ENCODE measurements at places on chromosomes 6 and 20.

- no peak for DNase-seq
Observed at GRCh38 chr6:117985916-117986315, 78.9 kb downstream of the SLC35F1 start.

DNA sequence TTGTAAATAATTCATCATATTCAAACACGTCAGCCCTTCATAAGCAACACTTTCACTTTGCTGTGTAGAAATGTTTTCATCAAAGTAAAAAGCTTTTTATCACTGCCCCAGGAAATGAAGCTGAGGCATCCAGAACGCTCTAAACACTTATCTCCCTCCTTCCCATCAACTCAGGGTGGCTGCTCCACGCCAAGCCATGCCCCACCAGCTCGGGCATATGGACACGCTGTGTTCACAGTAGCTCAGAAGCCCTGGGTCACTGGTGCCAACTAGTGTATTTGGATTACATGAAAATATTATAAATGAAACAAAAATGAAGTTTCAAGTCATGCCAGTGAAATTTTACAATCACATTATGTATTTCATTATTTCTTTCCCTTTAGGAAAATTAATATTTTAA, 10.3 kb downstream of the PDE10A start:
- DNase-seq: no peak

GRCh38 chr20:53071833-53072232, 99.7 kb downstream of the TSHZ2 start:
- no peak for DNase-seq

GRCh38 chr20:64077094-64077493, 2.2 kb downstream of the RGS19 start:
- no peak for DNase-seq

DNA sequence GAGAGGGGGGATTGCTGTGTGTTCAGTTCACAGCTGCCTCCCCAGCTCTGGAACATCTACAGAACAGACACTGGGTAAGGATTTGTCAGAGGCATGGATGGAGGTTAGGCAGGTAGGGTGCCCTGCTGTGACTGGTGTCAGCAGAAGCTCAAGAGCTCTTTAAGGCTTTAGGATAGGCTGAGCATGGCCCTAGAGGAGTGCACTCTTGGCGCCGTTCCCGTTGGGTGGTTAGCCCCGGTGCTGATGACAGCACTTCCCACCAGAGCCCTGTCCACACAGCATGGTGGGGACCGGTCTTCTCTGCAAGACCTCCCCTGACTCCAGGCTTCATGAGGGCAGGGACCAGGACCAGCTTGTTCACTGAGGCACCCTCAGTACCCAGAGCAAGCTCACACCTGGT, 262.0 kb downstream of the BMP7 start:
- DNase-seq: no peak

DNA sequence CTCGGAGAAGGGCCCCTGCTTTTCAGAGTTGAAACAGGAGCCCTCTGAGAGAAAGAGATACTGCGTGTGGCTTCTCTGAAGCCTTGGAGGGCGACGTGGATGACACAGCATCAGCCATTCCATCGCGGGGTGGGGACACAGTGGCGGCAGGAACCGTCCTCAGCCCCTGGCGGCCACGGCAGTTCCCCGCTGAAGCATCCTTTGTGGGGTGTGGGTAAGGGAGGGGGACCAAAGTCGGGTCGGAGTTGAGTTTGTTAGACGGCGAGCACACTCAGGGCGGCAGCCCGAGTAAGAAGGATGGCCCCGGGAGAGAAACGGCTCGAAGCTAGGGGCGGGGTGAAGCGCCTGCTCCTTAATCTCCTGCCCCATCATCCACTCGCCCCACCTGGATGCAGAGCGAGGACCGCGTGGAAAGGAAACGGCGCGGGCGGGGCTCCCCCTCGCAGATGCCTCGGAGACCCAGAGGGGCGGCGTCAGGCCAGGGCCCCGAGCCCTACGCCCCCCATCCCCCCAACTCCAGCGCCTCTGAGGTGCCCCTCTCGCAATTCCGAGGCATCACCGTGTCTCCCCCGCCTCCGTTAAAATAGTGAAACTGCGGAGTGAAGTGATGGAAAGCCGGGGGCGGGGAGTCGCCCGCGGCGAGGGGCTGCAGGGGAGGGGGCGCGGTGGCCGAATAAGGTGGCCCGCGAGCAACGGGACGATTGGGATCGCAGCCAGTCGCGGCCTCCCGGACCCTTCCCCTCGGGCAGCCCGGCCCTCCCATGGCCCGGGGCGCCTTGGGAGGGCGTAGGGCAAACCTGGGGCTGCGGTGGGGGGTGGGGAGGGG, 796 bp upstream of the RREB1 start:
- DNase-seq: no peak

- DNase-seq: no peak
Observed at GRCh38 chr6:156747715-156748114, 29.5 kb upstream of the ARID1B start.

DNA sequence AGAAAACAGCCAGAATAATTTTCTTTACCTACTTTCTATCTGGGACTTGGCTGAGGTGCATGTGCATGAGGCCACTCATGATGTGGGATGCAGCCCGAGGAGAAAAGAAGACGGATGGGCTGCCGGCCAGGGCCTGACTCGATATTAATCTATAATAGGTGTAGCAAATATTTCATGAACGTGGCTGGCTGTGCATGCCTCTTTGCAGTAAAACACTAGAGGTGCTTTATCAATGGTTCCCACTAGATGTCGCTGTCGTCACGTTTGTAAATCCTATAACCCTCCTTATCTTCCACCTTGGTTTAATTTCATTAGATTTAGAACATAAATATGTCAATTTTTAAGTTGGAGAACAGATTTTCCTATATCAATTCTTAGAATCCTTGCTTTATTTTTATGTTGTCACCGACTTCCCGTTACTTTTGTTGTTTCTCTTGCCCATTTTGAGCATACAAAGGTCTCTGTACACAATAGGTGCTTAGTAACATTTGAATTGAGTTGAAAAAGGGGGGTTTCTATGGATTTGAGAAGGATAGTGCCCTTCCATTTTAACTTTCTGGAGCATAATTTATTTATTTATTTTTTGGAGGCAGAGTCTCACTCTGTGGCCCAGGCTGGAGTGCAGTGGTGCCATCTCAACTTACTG, 19.6 kb upstream of the FERMT1 start:
- peak; percentile 20 for DNase-seq

GRCh38 chr20:64160118-64160517, 4.1 kb upstream of the MYT1 start:
- no peak for DNase-seq

GRCh38 chr6:65170273-65170672, 536.8 kb downstream of the EYS start:
- no peak for DNase-seq

DNA sequence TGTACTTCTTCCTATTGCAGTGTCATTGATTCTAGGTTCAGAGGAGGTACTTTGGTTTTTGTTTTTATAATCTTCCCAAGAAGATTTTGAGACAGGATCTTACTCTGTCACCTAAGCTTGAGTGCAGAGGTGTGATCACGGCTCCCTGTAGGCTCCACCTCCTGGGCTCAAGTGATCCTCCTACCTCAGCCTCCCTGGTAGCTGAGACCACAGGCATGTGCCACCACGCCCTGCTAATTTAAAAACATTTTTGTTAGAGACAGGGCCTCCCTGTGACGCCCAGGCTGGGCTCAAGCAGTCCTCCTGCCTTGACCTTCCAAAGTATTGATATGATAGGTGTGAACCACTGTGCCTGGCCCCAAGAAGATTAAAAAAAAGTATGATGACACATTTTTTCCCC, 3.4 kb upstream of the SLC17A5 start:
- DNase-seq: no peak

DNA sequence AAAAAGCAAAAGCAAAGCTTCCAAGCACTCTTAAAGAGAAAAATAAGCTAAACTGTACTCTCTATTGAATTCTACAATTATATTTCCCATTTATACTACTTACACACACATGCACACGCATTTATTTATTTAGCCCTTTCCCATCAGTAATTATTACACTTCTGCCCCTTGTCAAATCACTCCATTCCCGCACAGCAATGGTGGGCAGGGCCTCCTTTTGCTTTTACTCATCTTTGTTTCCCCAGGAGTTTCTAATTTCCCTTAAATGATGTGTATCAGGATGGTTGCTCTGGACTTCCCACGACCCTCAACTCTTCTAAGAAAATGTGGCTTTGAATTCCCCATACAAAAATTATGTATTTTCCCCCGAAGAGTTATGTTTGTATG, 19.9 kb downstream of the PXT1 start:
- no peak for DNase-seq

GRCh38 chr6:147677647-147678046, 169.2 kb downstream of the SAMD5 start:
- no peak for DNase-seq

DNA sequence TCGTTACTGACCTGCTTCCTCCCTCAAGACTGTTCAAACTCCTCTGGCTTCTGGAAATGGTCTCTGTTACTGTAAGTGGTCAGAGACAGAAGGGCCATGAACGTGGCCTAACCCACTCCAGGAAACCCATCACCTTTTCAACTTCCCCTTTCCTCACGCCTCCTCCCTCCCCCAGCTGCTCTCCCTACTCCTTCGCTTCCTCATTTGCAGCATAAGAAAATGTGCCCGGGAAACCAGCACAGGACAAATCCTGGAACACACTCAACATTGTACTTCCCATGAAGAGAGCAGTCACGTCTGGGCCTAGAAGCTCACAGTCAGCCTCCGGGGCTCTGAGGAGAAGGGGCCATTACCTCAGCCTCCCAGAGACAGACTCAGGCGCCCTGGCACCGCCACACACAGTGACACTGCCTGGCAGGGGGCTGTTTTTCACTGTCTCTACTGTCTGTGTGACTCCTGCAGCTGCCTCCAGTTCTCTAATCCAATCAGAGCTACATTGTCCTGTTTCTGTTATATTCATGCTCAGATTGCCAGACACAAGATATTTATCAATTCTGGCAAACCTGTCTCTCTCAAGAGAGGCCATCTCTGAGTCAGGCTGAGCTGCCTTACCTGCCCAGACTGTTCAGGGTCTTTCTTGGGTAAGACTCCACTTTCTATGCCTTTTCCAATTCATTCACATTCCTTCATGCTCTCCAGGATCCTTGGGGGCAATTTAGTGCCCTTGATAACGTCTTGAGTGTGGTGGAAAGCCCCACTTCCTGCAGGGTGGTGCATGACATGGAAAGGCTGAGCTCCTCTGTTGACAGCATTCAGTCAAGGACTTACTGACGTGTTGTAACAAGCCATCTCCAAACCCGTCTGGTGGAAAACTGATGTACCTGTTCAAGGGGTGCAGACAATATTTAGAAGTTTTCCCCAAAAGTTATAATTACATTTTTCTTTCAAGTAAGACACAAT, 242.2 kb downstream of the HIVEP2 start:
- no peak for DNase-seq

- peak; percentile 24 for DNase-seq
Observed at GRCh38 chr6:100088009-100088408, 94.0 kb upstream of the MCHR2 start.

DNA sequence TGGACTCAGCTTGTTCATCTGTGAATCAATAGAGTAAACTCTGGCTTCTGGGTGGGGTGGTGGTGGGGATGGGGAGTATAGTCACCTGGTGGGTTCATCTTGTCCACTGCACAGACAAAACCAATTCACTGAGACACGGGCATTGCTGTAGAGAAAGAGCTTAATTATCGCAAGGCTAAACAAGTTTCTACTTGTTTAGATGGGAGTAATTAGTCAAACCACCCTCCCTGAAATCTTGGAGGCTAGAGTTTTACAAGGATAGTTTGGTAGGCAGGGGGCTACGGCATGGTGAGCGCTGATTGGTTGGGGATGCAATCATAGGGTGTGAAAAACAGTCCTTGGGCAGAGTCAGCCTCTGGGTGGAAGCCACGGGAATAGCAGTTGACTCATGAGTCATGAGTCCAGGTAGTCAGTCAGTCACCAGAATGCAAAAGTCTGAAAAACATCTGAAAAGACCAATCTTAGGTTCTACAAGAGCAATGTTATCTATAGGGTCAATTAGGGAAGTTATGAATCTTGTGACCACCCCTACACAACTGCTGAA, 77.8 kb downstream of the STMND1 start:
- DNase-seq: no peak

GRCh38 chr6:168280899-168281245, 38.7 kb downstream of the DACT2 start:
- no peak for DNase-seq

- no peak for DNase-seq
Observed at GRCh38 chr20:47102629-47103028, 208.0 kb downstream of the EYA2 start.

- DNase-seq: no peak
Observed at GRCh38 chr20:36540551-36541211, 638 bp upstream of the MYL9 start.

- DNase-seq: no peak
Observed at GRCh38 chr20:11952639-11953038, 34.9 kb downstream of the BTBD3 start.

- no peak for DNase-seq
Observed at GRCh38 chr20:1430004-1430451, 36.6 kb downstream of the NSFL1C start.

DNA sequence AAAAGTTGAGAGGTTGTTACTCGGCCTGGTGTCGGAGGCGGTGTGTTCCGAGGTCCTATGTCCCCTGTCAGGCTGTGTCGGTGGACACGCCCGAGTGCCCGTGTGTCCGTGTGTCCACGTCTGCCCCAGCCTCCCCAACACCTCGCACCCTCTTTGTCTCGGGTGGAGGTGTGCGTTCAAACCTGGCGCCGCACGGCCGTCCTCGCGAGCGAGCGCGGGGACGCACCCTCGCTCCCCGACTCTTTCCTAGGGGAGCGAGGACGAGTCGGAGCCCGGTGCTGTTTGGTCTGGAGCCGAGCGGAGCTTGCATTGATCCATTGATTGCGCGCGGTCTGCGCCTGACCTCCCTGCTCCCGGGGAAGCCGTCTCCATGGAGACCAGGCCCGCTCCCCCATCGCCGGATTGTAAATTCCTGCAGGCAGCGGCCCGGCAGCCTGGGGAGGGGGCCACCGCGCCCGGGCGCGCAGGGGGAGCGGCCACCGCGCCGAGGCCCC, 411 bp upstream of the SCUBE3 start:
- no peak for DNase-seq

DNA sequence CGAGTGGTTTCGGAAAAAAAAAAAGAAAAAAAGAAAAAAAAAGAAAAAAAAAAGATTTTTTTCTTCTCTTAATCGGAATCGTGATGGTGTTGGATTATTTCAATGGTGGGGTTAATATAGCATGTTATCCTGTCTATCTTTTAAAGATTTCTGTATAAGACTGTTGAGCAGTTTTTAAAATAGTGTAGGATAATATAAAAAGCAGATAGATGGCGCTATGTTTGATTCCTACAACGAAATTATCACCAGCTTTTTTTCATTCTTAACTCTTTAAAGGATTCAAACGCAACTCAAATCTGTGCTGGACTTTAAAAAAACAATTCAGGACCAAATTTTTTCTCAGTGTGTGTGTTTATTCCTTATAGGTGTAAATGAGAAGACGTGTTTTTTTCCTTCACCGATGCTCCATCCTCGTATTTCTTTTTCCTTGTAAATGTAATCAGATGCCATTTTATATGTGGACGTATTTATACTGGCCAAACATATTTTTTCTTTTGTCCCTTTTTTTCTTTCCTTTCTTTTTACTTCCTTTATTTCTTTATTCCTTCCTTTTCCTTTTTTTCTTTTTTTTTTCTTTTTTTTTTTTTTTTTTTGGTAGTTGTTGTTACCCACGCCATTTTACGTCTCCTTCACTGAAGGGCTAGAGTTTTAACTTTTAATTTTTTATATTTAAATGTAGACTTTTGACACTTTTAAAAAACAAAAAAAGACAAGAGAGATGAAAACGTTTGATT, 3.6 kb downstream of the SOX4 start:
- DNase-seq: peak; percentile 38

GRCh38 chr6:125138083-125138482, 15.5 kb upstream of the TPD52L1 start:
- DNase-seq: no peak

GRCh38 chr6:156948807-156949206, 171.6 kb downstream of the ARID1B start:
- DNase-seq: no peak

GRCh38 chr20:13771853-13772453, 12.8 kb downstream of the ESF1 start:
- DNase-seq: no peak

Data from amniotic stem cell (primary cell).